ENCODE measurements at places on chromosomes 3 and 15. TPM values are rescaled to one million over a fixed set of nuclear protein-coding genes. Genes with fewer than 3 reads are reported as not detected.

Gene PAQR9
- 10.8 TPM for total RNA-seq

Gene CHRFAM7A
- 3.1 TPM for total RNA-seq

Gene MBNL1
- 67.6 TPM for total RNA-seq

Gene TAMM41
- 7.5 TPM for total RNA-seq

GRCh38 chr3:70982700-70983140 lies 600.8 kb downstream of the FOXP1 start:
- DNase-seq = no peak

DNA sequence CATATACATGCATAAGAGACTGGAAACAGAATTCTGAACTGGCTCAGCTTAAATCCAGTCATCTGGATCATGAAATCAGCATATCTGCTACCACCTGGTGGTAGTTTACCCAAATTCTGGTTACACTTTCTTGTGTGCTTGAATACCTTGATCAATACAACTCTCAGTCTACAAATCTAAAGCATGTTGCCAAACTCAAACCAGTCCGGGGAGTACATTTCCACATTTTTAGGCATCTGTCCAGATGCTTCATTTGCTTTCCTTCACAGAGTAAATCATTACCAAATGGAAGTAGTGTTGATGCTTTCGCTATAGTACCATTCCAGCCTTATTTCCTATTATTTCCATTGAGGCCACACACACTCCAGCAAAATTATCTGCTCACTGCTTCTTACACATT lies 126.4 kb downstream of the P2RY1 start:
- DNase-seq = no peak

- DNase-seq = peak; percentile 31
Observed at GRCh38 chr3:128226795-128227395, 73.6 kb downstream of the EEFSEC start.

GRCh38 chr3:134721214-134721613 lies 70.4 kb upstream of the KY start:
- DNase-seq = no peak

- DNase-seq = no peak
Observed at GRCh38 chr15:61076598-61077170, 152.4 kb downstream of the RORA start.

GRCh38 chr3:55190331-55190730 lies 262.5 kb upstream of the LRTM1 start:
- no peak for DNase-seq

DNA sequence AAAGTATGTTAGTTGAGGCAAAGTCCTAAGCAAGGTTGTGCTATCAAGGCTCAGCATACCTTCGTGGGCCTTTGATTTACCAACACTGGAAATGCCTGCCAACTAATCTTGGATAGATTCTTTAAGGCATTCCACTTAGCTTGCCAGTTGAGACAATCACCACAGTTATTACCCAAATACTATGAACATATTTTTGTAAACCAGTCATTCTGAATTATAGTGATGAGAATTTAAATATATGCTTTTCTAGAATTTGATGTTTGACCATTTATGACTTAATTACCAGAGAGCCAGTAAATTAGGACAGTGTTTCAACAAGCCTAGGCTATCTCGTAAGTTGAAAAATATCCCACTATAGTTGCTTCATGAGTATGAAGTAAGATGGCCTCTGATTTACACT lies 15.5 kb downstream of the TRIM59 start:
- DNase-seq = no peak

- DNase-seq = no peak
Observed at GRCh38 chr3:192130534-192131132, 596.7 kb downstream of the FGF12 start.

DNA sequence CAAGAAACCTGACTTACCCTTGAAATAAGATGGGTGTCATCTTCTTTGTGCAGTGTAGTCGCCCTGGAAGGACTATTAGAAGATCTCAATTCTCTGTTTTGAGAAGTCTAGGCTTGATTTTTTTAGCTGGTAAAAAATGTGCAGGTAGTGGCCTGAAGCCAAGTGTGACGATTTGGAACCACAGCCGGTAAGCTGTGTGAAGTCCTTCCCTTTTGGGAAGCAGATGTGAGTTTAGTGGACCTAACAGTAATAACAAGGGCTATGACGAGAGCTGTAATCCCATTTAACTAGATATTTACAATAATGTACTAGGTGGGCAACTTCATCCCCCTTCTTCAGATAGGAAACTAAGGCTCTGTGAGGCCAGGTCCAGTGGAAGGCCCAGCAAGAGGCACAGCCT lies 81.7 kb upstream of the MYZAP start:
- DNase-seq = no peak

DNA sequence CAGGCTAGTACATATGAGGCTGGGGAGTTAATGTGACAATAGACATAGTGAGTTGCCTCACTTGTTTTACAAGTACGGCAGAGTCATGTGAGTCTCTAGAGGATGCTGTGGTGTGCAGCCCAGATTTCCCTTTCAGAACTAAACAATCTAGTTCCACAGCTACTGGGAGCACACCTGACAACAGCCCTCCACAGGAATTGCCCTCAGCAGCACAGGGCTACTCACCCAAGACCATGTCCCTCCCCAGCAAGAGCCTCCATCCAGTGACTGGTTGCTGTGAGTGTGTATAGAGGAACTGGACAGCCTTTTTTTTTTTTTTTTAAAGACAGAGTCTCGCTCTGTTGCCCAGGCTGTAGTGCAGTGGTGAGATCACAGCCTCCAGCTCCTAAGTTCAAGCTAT lies 40.2 kb upstream of the UBE2E2 start:
- no peak for DNase-seq

Data from right lobe of liver (tissue), 6 donors.